Skeletal muscle cell (primary cell): ENCODE measurements at places on chromosomes 6 and 20.
A peak's percentile ranks its signal among the peaks of the same experiment; 100 is the strongest.

DNA sequence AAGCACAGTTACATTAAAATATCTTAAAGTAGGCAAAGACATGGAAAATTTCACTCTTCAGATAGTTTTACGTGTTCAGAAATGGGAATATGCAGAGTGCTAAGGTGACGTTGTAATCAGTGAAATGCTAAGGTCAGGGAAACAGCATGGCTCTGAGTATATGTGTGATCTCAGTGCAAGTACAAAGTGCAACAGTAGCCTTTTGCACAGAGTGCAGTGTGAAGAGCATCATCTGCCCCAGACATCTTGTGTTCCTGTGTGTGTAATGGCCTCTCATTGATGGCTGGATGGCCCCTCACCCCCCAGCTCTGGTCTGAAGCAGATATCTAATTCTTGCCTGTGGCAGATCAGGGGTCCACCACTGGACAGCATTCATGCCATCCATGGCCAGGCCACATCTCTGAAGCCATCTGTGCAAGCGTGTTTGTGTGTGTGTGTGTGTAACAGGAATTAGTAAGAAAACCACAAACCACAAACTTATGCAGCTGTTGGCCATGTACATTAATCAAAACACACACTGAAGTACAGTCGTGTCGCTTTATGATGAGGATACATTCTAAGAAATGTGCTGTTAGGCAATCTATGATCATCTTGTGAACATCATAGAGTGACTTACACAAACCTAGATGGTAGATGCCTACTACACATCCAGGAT, 165.1 kb downstream of the RALGAPA2 start:
- peak; percentile 63 for DNase-seq

GRCh38 chr20:62367136-62367632, at the start of gene LAMA5:
Gene LAMA5 (minus strand): TSS chr20:62367312. CDS start chr20:62367245, 67 bp downstream.
- DNase-seq: no peak

DNA sequence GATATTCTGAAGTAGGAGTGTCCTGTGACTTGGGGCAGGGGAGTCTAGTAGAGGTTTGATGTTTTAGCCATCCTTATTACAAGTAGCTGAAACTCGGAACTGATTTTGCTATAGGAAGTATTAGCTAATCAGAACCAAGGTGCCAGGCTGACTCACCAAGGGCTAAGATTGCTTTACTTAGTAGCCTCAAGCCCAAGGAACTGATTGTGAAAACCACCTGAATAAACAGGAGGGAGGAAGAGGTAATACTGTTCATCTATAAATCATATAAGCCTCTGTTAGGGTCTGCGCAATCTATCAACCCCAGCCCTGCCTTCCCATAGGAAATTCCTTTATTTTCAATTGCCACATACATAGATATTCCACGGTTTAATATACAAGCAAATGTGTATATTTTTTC, 54.4 kb downstream of the GNAS start:
- DNase-seq: no peak

DNA sequence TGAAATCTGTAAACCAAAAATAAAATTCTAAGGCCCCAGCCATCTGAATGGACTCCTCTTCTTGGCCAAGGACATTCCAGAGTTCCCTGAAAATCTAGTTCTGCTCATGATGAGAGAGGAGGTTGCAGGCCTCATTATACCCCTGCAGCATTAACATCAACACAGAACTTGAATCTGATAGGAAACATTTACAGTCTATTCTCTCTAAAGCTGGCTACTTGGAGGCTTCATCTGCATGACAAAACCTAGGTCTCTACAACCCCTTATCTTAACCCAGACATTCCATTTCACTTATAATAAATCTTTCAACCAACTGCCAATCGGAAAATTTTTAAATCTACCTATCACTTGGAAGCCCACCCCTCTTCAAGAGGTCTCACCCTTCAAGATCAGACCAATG, 15.7 kb downstream of the RTN4IP1 start:
- DNase-seq: no peak

DNA sequence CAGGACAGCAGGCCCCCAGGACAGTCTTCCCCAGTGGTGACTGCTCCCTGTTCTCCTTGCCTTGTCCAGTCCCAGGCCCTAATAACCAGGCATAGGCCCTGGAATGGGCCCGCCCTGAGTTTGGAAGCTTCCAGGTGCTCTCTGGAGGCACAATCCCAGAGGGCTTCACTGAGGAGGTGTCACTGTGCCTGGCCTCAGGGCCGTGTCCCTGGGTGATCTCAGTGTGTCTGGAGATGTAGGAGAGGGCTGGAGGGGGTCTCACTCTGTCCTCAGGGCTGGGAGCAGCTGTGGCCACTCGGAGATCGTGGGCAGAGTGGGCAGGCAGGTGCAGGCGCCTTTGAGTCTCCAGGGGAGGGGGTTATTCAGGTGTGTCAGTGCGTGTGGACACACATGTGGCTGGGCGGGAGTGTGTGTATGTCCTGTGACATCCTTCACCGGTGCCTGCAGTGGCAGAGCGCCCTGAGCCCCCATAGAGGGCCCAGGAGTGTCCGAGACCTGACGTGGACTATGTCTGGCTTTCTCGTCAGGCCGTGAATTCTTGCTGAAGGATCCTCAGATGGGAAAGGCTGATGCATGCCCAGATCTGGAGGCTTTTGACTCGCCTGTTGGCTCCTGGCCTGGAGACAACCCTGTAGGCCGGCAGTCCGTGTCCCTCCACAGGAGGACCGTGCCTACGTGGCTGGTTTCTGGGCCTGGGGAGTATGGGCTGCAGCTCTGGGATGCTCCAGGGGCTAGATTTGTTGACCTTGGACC, 5.5 kb upstream of the NPBWR2 start:
- DNase-seq: no peak

GRCh38 chr6:30073489-30074235, 1.9 kb downstream of the RNF39 start:
- DNase-seq: no peak

- peak; percentile 12 for DNase-seq
Observed at GRCh38 chr6:143110572-143110971, 49.9 kb downstream of the AIG1 start.

- peak; percentile 27 for DNase-seq
Observed at GRCh38 chr20:58692579-58693225, at the start of gene NPEPL1. Gene NPEPL1 (plus strand): TSS chr20:58692800. CDS start chr20:58692901, 101 bp downstream.

DNA sequence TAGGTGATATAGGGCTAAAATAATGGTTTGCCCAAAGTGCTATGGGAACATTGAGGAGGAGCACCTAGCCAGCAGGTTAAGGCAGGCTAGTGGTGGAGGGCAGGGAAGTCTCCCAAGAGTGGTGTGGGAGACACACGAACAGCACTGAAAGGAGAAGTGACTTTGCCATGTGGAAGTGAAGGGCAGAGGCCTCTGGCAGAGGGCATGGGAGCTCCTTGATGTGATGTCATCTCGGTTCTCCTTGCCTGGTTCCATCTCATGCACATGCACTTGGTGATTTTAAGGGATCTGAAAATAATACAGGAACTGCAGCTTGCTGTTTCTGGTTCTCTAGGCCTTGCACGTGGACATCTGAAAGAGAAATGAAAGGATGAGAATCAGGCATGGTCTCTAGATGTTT, 4.7 kb upstream of the MAP3K4 start:
- no peak for DNase-seq

- DNase-seq: no peak
Observed at GRCh38 chr6:42947950-42948349, 12.6 kb upstream of the GNMT start.

- DNase-seq: peak; percentile 65
Observed at GRCh38 chr6:139708337-139709199, 334.1 kb upstream of the CITED2 start.

DNA sequence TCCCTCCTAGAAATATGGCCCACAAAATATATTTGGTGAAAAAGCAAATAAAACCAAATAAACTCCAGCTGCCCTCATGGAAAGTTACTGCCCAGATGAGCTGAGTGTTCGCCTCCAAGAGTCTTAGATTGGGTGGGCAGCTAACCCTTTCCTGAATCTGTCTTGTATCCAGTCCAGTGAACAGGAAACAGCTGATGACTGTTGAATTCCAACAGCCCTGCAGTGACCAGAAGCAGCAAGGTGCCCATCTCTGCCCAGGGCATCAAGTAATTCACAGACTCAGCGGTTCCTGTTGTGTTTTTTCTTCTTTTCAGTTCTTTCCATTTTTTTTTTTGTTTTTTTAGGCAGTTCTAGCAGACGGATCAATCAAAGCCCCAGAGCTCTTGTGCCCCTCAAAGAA, 199.2 kb downstream of the UBE3D start:
- DNase-seq: no peak

- DNase-seq: peak; percentile 62
Observed at GRCh38 chr6:32255199-32256153, 31.6 kb upstream of the NOTCH4 start.

- no peak for DNase-seq
Observed at GRCh38 chr20:12237772-12238171, 320.1 kb downstream of the BTBD3 start.

DNA sequence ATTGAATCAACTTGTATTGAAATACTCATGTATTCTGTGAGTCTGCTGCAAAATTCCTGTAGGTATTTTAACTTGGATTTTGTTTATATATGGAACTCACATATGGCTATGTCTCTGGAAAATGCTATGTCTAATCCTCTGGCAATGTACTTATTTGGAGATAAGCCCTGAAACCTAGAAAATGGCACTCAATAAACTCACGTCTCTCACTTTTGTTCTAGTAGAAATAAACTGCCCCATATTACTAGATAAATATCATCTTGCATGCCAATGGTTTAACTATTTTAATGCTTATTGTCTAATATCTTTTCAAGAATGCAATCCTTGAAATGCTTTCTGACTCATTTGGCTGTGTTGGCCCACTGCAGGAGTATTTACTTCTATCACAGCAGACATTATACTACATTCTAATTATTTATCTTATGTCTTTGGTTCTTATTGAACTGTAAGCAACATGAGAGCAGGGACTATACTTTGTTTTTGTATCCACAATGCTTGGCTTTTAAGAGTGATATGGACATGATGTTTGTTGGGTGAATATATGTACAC, 292.2 kb upstream of the RSPO3 start:
- DNase-seq: no peak

DNA sequence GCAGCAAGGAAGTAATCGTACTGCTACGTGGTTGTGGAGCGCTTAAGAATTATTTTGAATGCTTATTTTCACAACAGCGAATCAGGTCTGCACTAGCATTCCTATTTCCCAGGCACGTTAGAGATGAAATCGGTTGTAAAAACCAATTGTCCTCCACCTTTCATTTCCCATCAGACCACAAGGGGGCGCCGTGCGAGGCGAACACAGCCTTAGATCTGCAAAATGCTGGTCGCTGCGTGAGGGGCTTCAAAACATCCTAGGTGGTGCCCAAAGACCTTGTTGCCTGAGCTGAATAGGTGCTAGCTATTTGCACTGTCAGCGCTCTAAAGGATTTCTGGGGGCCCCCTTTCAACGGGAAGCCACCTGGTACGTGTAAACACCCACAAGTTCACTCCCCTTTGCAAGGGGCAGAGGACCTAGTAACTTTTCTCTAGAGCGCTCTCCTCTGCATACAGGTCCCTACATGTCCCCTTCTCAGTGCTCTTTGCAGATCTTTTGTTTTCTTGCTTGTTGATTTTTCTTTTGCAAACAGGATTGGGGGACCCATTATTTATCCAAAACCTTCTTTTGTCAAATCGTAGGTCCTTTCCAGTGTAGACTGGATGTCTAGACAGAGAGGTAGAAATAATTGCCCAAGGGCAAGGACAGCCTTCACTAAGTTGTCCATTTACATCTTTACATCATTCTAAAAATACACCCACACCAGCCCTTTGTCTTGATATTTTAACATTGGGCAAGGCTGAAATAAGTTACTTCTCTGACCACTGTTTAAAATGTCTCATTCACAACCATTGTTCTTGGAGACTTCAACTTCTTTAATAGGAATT, 59.8 kb downstream of the NEDD9 start:
- DNase-seq: no peak

- DNase-seq: no peak
Observed at GRCh38 chr6:56764081-56764566, 121.4 kb upstream of the DST start.

GRCh38 chr20:21808863-21809664, 103.6 kb downstream of the PAX1 start:
- DNase-seq: no peak

- no peak for DNase-seq
Observed at GRCh38 chr20:62313460-62314338, 10.9 kb downstream of the ADRM1 start.

DNA sequence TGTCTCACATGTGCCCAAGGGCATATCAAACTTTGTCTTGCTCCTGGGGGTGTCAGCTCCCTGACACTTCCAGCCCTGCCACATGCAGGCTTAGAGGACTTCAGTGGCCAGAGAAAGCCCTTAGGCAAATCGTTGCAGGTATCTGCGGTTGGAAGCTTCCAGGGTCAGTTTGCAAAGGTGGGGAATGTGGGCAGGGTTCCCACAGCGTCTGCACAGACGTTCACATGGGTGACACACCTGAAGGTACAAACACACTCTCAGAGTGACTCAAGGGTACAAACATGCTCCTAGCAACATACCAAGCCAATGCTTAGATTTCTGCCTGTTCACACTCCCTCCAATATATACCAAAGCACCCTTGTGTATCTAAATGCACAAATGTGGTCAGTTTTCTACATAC, 30.0 kb downstream of the VSTM2L start:
- no peak for DNase-seq

- no peak for DNase-seq
Observed at GRCh38 chr6:12882761-12883290, 166.3 kb downstream of the PHACTR1 start.

DNA sequence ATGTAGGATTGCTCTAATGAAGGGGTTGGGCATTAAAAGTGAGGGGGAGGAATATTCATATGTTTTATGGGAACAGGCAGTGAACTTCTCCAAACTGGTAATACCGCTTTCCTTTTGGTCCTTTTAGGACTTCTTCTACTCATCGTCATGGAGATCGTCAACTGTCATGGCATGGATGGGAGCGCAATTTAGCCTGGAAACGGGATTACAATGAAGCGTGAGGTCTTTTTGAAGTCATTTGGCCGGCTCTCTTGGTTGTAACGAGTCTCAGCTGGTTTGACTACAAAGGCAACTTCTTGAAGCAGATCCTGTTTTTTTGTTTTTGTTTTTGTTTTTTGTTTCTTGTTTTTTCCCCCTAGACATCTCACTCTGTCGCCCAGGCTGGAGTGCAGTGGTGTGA, 1.4 kb upstream of the HLA-E start:
- DNase-seq: no peak

- no peak for DNase-seq
Observed at GRCh38 chr20:35238170-35238569, 11.7 kb downstream of the MMP24 start.

DNA sequence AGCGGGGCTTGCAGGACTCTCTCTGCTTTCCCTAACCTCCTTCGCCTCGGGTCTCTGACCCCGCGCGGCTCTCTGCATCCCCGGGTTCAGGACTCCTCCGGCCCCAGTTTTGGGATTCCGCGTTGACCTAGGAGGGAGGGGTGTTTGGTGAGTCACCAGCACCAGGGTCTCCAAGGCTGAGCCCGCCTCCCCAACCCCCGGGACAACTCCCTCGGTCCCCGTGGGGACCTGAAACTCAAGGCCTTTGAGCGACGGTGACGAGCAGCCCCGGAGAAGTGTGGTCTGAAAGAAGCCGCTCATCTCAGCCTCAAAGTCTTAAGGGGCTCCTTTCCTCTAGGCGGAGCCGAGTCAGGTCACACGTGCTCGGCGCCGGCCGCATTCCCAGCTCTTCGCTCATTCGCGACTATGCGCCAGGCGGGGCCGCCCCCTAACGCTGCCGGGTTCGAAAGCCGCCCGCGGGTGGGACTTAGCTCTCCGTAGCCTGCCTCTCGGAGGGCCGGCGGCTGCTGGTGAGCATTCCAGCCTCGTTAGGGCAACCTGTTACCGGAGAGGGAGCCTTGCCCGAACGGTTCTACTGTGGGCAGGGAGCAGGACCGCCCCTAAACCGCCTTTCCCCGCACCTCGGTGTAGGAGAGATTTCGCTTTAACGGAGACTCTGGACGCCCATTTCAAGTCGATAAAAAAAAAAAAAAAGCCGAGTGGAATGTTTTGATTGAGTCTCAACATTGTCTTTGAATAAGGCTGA, 3.0 kb upstream of the PRDM13 start:
- DNase-seq: no peak
